ENCODE measurements at places on chromosomes 3 and 15.

DNA sequence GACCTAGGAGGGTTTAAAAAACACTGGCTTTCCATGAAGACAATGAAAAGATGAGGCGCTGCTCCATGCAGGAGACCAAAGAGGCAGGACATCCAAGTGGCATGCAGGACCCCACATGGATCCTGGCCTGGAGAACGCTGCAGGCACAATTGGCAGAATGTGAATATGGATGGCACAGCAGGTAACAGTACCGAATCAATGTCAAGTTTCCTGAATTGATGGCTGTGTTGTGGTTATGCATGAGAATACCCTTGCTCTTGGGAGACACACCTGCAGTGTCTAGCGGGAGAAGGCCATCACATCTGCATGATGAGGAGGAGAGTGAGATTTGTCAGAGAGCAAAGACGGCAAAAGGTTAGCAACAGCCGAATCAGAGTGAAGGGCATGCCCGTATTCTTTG is 74.3 kb upstream of the SEC13 start:
- no peak for DNase-seq

DNA sequence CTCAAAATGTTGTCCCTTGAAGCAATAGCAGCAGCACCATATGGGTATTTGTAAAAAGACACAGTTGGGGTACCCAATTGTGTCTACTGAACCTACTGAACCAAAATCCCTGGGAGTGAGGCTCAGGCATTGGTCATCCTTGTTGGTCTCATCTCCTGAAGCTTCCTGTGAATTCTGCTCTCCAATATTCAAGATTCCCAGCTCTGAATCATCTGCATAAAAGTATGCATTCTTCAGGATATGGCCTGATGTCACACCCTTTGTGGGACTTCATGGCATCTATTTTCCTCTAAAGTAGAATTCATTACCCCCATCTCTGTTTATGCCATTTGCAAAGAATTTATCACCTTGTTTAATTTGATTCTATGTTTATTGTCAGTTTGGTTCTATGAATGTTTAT is 13.3 kb upstream of the PTX3 start:
- DNase-seq, result no peak

DNA sequence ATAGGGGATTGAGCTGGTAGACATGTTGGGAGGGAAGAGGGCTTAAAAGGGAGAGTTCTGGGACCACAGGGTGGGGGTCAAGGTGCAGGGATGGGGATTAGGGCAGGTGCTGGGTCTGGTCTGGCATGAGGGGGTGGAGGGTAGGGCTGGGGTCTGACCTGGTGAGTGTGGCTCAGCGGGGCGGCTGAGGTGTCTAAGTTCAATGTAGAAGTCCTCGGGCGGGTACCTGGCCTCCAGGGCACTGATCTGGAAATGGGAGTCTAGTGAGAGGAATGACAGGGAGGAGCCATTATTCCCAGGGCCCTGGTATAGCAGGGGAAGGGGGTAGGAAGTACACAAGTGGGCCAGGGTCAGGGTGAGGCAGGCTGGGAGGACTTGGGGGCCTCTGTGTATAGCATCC is 39.6 kb downstream of the RAB11A start:
- DNase-seq, result no peak

DNA sequence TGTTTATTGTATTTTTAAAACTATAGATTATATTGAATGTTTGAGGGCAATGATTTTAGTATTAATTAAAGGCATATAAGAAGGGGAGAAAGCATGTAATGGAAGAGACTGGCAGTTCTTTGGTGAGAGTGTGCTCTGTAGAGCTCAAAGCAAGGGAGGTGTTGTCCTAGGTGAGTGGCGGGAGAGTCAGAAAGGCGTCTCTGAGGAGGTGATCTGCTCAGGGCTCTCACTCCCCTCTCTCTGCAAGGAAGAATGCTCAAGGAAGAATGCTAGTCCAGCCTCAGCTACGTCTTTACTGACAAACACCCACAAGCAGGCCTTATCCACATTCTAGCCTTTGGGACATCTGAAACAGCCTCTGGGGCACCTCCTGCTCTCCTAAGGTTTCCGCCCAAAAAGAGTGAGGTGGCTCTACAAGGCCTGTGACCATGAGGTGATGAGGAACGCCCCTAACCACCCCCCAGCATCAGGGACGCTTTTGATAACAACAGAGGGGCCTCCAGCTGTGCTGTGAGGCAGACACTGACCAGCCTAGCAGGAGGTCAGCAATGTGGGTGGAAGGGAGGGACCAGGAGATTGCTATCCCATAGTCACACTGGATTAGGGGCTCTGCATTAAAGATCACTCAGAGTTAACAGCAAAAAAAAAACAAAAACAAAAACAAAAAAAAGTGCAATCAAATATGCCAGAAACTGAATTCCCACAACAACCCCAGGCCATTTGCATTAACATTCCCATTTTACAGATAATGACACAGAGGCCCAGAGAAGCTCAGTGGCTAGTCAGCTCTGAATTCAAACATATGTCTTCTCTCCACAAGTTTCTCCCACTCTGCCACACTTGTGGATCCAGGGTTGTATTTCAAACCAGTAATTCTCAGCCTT is 202.2 kb upstream of the CTNNB1 start:
- DNase-seq, result no peak

DNA sequence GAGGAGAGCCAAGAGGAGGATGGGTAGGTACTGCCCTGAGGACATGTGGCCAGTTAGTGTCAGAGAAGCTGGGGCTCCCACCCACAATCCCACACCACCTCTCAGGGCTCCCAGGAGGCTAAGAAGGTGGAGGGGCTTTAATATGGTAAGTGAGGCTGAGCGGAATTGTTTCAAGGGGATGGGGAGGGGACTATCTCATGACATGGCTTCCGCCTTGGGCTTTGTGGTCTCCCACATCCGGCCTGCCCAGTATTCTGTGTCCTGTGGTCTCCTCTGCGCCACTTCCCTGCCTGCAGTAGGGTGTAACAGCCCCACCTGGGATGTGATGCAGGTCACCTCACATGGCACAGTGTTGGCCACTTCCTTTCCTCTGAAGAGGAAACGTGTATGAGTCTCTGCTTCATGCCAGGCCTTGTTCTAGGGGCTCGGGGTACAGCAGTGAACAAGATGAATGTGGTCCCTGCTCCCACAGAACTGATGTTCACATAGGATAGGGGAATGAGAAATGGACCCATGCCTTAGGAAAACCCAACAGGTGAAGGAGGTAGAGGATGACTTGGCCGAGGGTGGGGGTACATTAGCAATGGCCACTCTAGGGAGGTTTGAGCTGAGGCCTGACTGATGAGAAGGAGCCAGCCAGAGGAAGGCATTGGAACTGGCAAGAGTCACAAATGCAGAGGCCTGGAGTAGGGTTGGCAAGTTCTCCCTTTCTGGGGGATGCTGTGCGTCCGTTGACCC is 3.2 kb downstream of the NEIL1 start:
- DNase-seq, result peak; percentile 29

DNA sequence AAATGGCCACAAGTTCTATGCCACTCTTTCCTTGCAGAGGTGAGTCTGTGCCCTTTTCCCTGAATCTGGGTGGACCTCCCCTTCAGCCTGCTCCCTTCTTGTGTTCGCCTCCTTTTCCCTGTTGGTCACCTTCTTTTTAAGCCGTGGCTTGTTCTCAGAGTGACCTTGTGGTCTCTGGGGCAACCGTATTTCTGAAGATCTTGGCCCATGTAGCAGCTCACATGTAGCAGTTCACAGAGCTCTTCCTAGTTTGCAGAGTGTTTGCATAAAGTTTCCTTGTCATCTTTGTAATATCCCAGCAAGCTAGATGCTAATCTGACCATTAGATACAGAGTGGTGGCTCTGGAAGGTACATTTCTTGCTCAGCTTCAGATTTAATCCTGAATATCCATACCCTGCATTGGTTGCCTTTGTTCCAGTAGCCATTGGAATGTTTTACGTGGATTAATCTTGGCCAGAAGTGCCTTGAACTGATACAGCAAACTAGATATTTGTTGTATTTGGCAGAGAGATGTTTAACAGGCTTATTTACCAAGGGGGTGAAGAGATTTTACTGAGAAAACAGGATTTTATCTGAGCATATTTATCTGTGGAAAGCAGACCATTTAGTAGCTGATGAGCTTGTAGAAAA is 40.7 kb upstream of the BSN start:
- DNase-seq, result no peak

GRCh38 chr3:17605032-17605431 is 137.4 kb downstream of the TBC1D5 start:
- no peak for DNase-seq

- DNase-seq, result no peak
These were observed 4.2 kb downstream of the IL17RD start for GRCh38 chr3:57160765-57161538.

DNA sequence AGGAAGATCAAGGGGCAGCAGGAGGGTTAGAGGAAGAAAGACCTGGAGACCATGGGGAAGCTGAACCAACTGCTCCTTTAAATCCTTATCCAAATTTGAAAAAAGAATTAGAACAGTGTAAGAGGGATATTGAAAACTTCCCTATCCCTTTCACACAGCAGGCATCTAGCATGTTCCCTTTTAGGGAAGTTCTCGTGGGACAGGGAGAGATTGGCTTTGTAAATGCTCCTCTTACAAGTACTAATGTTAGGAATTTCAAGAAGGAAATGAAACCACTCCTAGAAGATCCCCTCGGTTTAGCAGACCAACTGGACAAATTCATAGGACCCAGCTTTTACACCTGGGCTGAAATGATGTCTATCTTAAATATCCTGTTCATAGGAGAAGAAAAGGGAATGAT is 41.5 kb downstream of the PPCDC start:
- no peak for DNase-seq

- DNase-seq, result no peak
These were observed 470.5 kb upstream of the ONECUT1 start for GRCh38 chr15:53260647-53261046.

- no peak for DNase-seq
These were observed 25.0 kb upstream of the ACAP2 start for GRCh38 chr3:195467641-195468390.

DNA sequence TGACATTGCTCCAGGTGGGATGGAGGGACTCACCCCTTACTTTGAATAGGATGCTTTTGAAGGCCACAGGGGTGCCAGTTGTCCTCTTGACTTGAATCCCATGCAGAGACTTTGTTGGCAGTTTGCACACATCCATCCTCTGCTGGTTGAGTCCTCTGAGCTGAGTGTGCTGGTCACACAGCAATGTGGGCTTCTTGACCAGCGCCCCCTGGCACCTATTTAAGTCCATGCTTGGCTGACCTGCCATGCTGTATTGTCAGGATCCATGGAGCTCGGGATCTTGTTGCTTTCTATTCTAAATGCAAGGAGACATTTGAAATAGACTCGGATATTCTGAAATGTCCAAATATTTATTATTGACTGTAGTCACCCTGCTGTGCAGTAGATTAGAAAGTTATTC is 19.8 kb downstream of the RAB7A start:
- no peak for DNase-seq

GRCh38 chr15:48541341-48542278 is 103.9 kb downstream of the FBN1 start:
- no peak for DNase-seq

DNA sequence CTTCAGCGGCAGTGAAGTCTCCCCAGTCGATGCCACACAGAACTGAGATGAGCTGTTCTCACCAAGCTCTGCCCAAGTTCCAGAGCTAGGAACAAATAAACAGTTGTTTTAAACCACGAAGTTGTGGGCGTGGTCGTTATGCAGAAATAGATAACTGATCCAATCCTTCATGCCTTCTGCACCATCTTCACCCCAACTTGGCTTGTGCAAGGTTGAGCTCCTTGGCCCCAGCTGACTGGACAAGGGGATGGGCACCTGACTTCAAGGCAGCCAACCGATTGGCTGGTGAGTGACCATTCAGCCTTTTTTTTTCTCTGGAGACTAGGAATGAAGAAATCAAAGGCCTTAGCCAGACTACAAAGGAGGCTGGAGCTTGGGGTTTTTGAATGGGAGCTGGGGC is 23.9 kb downstream of the LINGO1 start:
- no peak for DNase-seq

- DNase-seq, result no peak
These were observed 266 bp upstream of the ZBTB47 start for GRCh38 chr3:42653303-42653559.

- no peak for DNase-seq
These were observed 43.7 kb downstream of the NMD3 start for GRCh38 chr3:161264852-161265251.

GRCh38 chr3:150130404-150131100 is 159.9 kb upstream of the PFN2 start:
- no peak for DNase-seq

Data from stimulated activated CD4-positive, alpha-beta T cell treated with anti-CD3 and anti-CD28 coated beads, TNF-alpha, amount 100 ng/mL, for 24 hours (primary cell).